Psoas muscle (tissue), 8 donors: ENCODE measurements at places on chromosomes 11 and 22. TPM values are rescaled to one million over a fixed set of nuclear protein-coding genes. Genes with fewer than 3 reads are reported as not detected.

KRTAP5-10 gene
- not detected for polyA plus RNA-seq

DNA sequence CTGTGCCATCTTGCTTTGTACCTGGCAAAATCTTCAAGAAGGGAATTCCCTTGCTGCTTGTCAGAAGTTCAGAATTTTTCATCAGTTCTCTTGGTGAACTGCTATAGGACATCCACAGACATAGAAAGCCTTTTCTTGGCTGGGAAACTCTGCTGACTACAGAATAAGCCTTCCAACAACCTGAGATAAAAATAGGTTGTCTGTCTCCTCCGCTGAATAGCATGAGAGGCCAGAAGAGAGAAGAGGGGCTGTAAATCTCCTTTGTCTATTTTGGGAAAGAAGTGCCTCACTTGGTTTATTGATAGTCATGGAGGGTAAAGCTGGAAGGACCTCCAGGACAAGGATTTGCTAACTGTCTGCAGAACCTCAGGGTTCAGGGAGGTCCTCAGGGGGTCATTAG is 48.2 kb downstream of the C11orf91 start:
- no peak for DNase-seq

GLYAT gene
- polyA plus RNA-seq: not detected

C1QTNF4 gene
- 0.20 TPM for polyA plus RNA-seq

DNA sequence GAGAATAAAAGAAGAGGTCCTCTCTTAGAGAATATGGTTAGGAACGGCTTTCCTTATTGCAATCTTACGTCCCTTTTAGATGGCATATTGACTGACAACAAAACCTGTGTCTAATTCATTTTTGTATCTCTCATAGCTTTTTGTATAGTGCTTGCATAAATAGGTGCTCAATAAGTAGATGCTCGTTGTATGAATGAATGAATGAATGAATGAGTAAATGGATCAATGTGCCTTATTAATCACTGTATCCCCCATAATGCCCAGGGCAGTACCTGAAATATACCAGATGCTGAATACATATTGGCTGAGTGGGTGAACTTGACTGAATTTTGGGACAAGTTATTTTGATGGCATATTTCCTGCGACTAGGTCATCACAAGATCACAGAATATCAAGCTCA is 97.9 kb downstream of the SERGEF start:
- DNase-seq: no peak
